ENCODE measurements at places on chromosomes 13 and 19. TPM values are rescaled to one million over a fixed set of nuclear protein-coding genes. Genes with fewer than 3 reads are reported as not detected.

Gene GJB6
- total RNA-seq, result not detected

Gene SELENOV
- not detected for total RNA-seq

Gene KRTDAP
- total RNA-seq, result not detected

Gene KLF1
- not detected for total RNA-seq

Gene C19orf85
- 0.23 TPM for total RNA-seq

DNA sequence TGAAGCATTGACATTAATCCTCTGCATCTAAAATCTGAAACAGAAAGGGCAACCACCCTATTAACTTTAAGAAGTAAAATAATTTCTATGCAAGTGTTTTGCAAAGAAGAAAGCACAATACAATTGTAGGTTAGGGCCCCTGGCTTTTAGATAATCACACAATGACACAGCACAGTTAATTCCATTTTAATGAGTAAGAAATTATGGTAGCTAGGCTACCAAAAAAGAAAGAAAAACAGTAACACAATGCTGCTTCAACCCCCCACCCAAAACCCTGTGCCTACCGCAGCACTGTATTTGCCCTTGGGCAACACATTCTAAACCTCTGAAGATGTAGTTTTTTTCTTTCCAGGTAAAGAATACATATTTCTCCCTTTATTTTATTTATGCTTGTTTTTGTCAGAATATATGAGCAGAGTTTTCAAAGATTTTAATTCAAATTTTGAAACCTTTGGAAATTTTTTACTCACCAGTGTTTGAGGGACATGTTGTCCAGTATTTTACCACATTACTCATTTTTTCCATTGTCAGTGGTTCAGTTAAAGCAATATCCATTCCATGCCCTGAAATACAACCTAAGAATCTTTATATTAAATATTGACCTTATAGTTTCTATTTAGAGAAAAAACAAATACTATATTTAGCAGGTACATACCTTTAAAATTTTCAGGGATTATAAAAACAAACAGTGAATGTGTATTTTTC lies 21.1 kb downstream of the SOHLH2 start:
- peak; percentile 64 for DNase-seq
- H3K4me1 ChIP-seq, result peaks cover 8% of the 10 kb centered on the region
- no peaks in the 10 kb centered on the region for H3K36me3 ChIP-seq
- H3K27me3 ChIP-seq, result no peaks in the 10 kb centered on the region

DNA sequence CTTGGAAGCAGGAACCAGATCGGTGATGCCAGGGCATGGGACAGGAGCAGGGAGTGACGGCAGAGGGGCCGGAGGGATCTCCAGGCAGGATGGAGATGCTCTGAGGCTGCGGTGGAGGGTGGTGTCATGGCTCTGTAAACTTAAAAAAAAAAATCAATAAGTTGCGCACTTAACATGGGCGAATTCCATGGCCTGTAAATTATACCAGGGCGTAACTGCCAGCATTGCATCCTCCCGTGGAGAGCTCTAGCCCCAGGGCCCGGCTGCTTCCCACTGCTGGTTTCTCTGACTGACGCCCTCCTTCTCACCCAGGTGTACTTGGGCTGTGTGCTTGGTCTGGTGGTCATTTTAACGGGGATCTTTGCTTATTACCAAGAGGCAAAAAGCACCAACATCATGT lies 8.7 kb downstream of the ATP12A start:
- no peaks in the 10 kb centered on the region for H3K36me3 ChIP-seq
- H3K27me3 ChIP-seq, result no peaks in the 10 kb centered on the region
- H3K27ac ChIP-seq, result no peak overlapping the region
- no peak for DNase-seq
- peaks cover 2% of the 10 kb centered on the region for H3K4me1 ChIP-seq

GRCh38 chr13:38759390-38759789 lies 72.5 kb downstream of the FREM2 start:
- H3K27ac ChIP-seq, result no peak overlapping the region
- no peak overlapping the region for H3K4me3 ChIP-seq
- H3K27me3 ChIP-seq, result peaks cover 41% of the 10 kb centered on the region
- H3K4me1 ChIP-seq, result no peaks in the 10 kb centered on the region
- no peak for DNase-seq

GRCh38 chr13:35698911-35699576 lies 222.6 kb upstream of the MAB21L1 start:
- H3K27me3 ChIP-seq, result no peaks in the 10 kb centered on the region
- no peak overlapping the region for H3K27ac ChIP-seq
- H3K4me1 ChIP-seq, result no peaks in the 10 kb centered on the region
- H3K4me3 ChIP-seq, result no peak overlapping the region
- H3K36me3 ChIP-seq, result no peaks in the 10 kb centered on the region

GRCh38 chr19:46860846-46861690 lies at the start of gene ARHGAP35:
Gene ARHGAP35 (plus strand): TSS chr19:46860997. CDS start chr19:46918676, 57,679 bp downstream.
- peak; percentile 87 for DNase-seq
- H3K27ac ChIP-seq, result peak within 1 kb of the TSS; percentile 71
- H3K4me1 ChIP-seq, result peaks cover 18% of the 10 kb centered on the region
- H3K36me3 ChIP-seq, result no peaks in the 10 kb centered on the region

GRCh38 chr13:45827318-45827717 lies 24.2 kb downstream of the SIAH3 start:
- H3K27me3 ChIP-seq, result no peaks in the 10 kb centered on the region
- no peaks in the 10 kb centered on the region for H3K4me1 ChIP-seq
- H3K27ac ChIP-seq, result no peak overlapping the region
- no peak overlapping the region for H3K4me3 ChIP-seq
- peak; percentile 6 for DNase-seq

DNA sequence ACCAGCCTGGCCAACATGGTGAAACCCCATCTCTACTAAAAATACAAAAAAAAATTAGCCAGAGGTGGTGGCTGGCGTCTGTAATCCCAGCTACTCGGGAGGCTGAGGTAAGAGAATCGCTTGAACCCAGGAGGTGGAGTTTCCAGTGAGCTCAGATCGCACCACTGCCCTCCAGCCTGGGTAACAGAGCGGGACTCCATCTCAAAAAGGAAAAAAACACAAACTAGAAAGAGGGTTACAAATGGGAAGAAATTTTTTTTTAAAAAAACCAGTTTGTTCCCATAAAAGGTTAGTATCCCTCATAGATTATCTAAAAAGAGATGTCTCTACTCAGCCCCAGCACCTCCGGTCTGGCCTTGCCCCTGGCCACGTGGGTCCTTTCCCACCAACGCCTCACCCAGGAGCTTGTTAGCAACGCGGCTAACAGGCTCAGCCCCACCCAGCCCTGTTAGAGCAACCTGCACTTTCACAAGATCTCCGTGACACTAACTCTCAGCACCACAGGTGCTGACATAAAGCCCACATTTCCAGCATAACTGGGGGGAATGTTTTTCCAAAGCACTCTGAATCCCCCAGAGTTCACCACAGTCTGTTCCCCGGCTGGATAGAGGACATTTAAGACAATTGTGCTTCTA lies 4.3 kb downstream of the DMKN start:
- peaks cover 15% of the 10 kb centered on the region for H3K4me1 ChIP-seq
- no peaks in the 10 kb centered on the region for H3K27me3 ChIP-seq
- H3K27ac ChIP-seq, result peak overlapping the region; percentile 75
- H3K36me3 ChIP-seq, result peaks cover 18% of the 10 kb centered on the region
- peak overlapping the region; percentile 74 for H3K4me3 ChIP-seq
- DNase-seq, result peak; percentile 79

DNA sequence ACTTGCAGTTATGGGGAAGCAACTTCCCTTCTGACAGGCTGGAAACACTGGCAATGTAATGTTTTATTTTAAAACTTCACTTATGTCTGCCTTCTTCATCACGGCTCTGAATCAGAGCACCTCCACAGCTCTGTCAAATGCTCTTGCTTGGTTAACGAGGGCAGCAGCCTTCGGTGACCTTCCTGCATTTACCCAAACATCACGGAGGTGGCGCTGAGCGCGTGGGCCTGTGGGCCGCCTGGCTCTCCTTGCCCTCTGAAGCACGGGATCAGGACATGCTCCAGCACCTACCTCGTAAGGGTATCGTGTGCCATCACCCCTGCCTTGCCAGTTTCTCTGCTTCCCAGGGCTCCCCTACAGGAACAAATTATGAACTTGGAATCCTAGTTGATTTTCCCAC lies 310.0 kb downstream of the TEX29 start:
- H3K4me1 ChIP-seq, result no peaks in the 10 kb centered on the region
- no peaks in the 10 kb centered on the region for H3K27me3 ChIP-seq
- no peak overlapping the region for H3K4me3 ChIP-seq
- H3K27ac ChIP-seq, result no peak overlapping the region
- DNase-seq, result no peak

DNA sequence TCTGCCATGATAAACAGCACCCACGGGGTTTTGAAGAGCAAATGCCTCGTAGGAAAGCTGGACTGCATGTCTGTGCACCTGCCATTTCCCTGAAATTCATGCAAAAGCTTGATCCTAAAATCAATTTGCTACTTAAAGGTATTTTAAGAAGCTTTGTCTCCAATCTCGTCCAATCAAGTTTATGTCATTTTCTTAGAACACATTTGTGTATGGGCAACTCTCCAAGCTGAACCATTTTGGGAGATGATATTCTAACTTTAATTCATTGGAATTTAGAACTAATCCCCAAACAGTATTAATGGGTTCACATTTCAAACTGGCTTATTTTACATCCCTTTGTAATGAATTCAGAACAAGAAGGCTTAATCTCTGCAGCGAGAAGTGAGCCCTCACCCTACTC lies 822 bp downstream of the ADPRHL1 start:
- H3K4me1 ChIP-seq, result peaks cover 6% of the 10 kb centered on the region
- H3K27ac ChIP-seq, result no peak overlapping the region
- no peak overlapping the region for H3K4me3 ChIP-seq
- no peak for DNase-seq

DNA sequence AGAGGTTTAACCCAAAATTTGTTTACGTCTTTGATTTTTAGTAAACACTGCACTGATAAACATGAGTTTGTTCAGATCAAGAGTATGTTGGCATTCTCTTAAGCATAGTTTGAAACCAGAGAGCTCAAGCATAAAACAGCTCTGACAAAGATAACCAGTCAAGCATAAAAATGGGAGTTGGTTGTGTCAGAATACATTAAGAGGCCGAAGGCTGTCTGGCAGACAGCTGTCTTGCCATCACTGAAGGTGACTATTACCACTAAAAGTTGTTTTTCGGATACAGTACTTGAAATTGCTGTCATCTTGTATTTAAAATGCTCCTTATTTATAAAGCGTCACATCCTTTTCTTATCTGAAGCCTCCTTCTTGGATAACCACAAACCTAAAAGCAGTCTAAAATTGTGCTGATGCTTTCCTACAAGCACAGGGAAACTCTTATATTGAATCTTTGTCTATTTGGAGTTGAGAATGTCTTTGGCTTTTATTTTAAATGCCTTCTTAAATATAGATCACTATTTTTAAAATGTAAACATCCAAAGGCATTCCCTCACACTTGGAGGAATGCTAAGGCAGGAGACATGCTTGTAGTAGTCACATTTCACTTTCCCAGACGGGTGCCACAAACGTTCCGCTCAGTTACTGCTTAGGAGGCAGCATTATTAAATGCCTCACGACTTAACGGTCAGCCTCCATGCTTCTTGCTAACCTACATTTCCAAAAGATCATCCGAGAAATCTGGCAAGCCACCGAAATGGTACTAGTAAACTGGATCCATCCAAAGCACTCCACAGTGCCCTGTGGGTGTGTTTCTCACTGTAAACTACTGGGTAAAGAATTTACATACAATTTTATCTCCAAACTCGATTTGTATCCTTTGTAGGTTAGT lies 1.5 kb downstream of the SMAD9 start:
- H3K4me3 ChIP-seq, result peak overlapping the region; percentile 63
- no peaks in the 10 kb centered on the region for H3K36me3 ChIP-seq
- H3K27me3 ChIP-seq, result no peaks in the 10 kb centered on the region
- no peaks in the 10 kb centered on the region for H3K4me1 ChIP-seq
- no peak overlapping the region for H3K27ac ChIP-seq

- H3K36me3 ChIP-seq, result no peaks in the 10 kb centered on the region
- no peaks in the 10 kb centered on the region for H3K4me1 ChIP-seq
- no peak overlapping the region for H3K4me3 ChIP-seq
- no peak for DNase-seq
- no peaks in the 10 kb centered on the region for H3K27me3 ChIP-seq
These were observed 1442.9 kb downstream of the SLITRK1 start for GRCh38 chr13:82439159-82439904.

DNA sequence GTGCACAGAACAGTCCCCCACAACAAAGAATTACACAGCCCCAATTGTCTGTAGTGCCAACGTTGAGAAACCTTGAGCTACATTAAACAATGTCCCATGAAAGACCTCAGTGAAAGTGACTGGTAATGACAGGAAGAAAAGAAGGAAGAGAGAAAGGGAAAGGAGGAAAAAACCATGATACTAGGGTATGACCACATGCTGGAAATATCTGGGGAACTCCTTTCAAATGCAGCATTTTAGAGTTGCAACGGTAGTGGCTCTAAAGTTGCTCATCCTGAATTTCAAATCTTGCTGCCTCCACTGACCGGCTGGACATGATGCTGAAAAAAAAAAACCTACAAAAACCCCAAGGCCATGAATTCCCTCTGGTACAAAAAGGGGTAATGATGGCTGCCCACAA lies 26.5 kb downstream of the FPR3 start:
- no peaks in the 10 kb centered on the region for H3K27me3 ChIP-seq
- DNase-seq, result no peak
- H3K27ac ChIP-seq, result no peak overlapping the region
- no peaks in the 10 kb centered on the region for H3K36me3 ChIP-seq

- H3K36me3 ChIP-seq, result peaks cover 14% of the 10 kb centered on the region
- H3K4me3 ChIP-seq, result peak overlapping the region; percentile 99
- peak; percentile 63 for DNase-seq
These were observed 622 bp upstream of the FXYD5 start for GRCh38 chr19:35153701-35154524.

Measured in MCF 10A (cell line).